ENCODE measurements at places on chromosomes 6 and 20.

GRCh38 chr6:47203266-47203937 lies 106.3 kb downstream of the TNFRSF21 start:
- no peak for DNase-seq

DNA sequence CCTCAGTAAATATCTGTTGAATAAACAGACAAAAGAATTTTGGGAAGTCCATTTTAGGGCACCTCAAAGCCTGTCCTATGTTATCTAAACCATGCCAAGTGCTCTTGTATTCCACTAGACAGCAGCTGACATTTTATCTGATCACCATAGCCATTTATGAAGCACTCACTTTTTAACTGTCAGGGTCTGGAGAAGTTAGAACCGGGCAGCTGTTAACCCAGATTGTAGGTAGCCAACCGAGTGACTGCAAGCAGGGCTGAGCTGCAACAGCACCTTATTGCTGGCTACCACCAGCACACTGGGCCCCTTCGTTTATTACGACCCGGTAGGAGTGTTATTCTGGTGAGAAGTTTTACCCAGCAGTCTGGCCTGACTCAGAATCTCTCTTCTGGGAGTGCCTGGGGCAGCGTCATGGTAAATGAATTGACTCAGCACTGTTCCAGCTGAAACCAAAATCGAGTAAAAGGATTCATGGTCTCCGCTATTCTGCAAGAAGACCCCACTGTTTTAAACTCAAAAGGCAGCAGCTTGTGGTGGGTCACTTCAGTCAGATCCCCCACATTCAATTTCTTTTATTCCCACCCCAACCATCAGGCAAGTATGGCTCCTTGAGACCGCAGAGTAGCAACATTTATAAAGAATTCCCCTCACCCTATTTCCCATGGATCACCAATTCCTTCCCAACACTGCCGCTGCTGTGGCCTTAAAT lies 1.7 kb downstream of the UBE2V1 start:
- no peak for DNase-seq

DNA sequence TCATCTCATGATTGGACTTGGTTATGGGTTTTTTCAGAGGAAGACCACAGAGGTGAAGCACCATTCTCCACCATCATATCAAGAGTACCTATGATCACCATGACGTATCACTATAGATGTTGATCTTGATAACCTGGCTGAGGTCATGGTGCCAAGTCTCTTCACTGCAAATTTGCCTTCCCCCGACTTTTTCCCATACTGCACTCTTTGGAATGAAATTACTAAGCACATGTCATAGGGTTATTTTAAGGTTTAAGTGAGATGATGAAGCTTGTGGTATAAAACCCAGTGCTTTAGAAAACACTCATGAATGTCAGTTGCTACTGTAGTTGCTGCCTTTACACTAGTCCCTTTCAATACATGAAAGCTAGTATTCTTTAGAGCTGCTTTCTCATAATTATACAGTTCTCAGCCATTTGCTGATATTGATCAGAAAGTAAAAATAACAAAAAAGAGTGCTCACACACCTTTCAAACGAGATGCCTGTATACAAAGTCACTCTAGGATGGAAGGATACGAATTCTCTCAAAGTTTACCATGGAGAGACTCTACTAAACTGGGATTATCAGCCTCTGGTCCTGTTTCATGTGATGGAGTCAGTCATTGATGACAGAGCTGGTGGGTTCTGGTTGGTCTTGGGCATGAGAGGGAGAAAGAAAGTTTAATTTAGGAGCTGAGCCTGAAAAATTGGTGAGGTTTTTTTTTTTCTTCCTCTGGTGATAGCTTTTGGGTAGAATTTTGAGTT lies 228.1 kb downstream of the PRL start:
- no peak for DNase-seq

- no peak for DNase-seq
Measured at GRCh38 chr6:53939830-53940229, 145.0 kb downstream of the LRRC1 start.

DNA sequence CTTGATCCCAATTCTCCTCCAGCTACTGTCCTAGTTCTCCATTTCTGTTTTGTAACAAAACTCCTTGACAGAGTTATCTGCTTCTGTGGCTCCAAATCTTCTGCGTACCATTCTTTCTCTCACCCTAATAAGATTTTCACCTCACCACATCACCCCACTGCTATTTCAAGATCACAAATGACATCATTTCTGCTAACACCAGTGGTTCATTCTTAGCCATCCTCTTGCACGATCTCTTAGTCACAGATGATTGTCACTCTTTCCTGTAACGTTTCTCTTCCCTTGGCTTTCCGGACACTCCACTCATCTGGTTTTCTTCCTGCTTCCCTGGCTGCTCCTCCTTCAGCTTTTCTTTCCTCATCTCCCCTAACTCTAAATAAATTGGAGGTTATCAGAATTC lies 56.8 kb upstream of the FABP7 start:
- no peak for DNase-seq

DNA sequence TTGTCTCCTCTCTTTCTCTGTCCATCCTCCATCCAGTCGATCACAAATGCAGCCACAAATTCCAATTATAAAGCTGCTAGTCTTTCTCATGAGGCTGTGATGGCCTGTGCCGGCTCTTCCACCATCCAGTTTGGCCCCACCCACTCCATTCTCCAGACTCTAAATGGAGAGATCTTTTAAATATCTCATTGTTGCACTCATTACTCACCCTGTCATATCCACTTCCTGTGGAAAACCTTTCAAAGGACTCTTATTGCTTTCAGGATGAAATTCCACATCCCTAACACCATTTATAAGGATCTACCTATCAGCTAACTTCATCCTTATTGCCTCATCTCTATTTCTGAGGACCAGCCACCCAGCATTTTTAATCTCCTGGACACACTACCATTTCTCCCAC lies 70.6 kb downstream of the NRN1 start:
- no peak for DNase-seq

GRCh38 chr6:6543181-6543879 lies 45.2 kb upstream of the LY86 start:
- DNase-seq = no peak

DNA sequence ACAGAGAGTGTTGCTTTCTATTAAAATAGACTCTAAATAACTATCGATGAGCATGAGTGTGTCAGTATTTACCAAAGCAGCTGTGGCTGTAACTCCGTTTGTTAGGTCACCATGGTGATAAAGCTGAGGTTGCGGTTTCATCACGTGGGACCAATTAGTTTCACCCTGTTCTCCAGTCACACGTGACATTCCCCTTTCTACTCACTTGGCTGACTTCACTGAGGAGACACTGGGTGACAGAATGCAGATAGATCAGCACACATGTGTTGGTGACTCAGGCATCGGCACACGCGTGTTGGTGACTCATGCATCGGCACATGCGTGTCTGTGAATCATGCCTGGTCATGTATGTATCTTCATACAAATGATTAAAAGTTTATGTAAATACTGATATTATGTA lies 285.4 kb downstream of the THBS2 start:
- no peak for DNase-seq

- no peak for DNase-seq
Measured at GRCh38 chr6:160790028-160790792, 88.2 kb downstream of the PLG start.

DNA sequence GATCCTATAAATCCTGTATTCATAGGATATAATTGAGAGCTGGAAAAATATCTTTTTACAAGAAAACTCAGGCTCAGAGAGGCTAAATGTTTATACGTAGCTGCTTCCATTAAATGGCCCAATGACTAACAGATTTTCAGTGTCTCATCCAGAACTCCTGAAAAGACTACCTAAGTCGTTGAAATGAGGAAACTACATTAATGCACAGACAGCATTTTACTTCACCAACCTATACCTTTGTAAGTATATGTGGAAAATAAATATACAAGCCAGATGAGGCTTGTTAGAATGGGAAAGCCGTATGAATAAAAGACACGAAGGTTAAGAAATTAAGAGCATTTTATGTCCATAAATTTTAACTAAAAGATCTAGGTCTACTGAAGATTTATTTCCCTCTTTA lies 8.4 kb upstream of the SNX14 start:
- no peak for DNase-seq

GRCh38 chr6:6401401-6401800 lies 80.9 kb upstream of the F13A1 start:
- no peak for DNase-seq

DNA sequence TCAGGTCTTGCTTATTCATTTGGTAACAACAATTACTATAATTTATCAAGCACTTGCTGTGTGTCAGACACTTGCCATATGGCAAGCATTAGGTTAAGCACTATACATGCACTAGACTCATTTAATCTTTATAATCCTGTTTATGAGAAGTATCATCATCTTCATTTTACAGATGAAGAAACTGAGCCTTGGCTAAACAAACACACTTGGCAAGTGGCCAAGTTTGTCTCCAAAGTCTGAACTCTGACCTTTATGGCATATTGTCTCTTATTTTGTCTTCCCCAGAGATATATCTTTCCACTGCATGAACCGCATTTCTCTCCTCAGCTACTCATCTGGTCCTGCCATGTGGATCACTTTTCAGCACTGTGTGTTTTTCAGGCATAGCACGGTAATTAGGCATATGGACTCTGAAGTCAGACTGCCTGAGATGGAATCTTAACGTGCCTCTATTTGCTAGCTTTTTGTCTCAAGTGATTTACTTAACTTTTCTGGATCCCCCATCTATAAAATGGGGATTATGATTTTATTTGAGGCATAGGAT lies 4.7 kb downstream of the ADGRF5 start:
- no peak for DNase-seq

- no peak for DNase-seq
Measured at GRCh38 chr20:8454137-8454712, 322.2 kb downstream of the PLCB1 start.

DNA sequence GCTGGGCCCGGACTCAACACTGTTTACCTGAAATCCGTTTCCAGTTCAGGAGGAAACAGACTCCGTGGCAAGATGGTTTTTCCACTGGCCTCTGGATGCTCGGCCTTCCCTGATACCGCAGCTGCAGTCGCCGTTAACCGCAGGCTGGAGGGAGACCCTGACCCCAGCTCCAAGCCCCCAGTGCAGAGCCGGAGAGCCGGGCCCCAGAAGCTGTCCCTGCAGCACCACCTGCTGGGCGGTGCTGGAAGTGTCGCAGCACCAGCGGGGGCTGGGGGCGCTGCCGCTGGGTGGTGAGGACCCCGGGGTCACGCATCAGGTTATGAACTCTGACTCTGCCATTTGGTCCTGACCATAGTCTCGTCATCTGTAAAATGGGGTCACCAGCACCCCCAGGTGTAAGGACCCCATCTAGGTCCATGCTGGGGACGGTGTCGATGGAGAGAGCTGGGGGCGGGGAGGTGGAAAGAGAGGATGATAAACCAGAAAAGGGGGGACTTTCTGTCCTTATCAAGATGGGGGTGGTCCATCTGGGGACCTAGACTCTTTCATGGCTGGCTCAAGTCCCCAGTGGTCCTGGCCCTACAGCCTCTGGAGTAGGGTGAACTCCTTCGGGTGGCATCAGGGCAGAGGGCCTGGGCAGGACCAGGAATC lies 20.8 kb upstream of the CHRNA4 start:
- DNase-seq = no peak

DNA sequence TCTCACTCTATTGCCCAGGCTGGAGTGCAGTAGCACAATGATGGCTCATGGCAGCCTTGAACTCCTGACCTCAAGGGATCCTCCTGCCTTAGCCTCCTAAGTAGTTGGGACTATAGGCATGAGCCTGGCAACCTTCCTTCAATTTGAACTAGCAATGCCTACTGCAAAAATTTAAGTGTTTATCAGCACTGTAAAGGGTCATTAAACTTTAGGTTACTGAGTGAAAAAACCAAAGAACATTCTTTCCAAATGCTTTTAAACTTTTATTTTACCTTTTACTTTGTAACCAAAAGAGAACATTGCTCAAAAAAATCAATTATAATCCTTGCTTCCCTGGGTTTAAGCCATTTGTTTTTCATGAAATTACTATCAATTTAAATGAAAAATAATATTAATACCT lies 101.0 kb upstream of the NHSL1 start:
- no peak for DNase-seq

DNA sequence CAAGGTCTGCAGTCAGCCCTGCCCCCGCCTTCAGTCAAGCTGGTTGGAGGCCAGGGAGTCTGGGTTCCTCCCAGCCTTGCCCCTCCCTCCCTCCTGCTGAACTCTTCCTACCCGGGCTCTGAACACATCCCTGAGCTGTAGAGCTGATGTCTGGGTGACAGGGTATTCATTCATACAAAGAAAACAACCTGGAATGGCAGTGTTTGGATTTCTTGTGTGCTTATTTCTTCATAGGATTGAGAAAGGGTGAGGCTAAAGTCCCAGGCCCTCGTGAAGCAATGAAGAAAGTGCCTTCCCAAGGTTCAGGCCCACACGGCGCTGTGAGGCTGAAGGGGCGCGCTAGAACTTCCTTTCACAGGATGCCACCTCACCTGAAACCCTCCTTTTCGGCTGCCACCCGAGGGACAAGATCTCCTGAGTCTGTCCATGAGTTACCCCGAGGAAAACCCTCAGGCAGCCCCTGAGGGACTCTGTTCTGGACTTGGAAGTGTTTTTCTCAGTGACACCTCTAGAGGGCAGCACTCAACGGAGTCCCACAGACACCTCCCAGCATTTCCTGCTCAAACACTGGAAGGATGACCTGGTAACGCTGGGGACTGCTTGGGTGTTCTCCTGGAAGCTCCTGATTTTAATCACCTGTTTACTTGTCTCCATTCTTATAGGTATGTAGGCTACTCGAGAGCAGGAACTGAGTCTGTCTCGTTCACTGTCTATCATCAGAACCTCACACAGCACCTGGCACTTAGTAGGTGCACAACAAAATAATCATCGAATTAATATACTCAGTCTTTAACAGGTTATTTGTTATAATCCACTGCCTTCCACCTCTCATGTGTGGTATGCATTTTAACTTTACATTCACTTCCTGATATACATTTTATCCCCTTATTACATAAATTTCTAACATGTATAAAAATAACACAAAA lies 11.8 kb upstream of the GSTA1 start:
- DNase-seq = no peak

GRCh38 chr20:50389808-50390684 lies 120.1 kb upstream of the PTPN1 start:
- no peak for DNase-seq

GRCh38 chr6:164151161-164152120 lies 736.9 kb downstream of the QKI start:
- peak; percentile 63 for DNase-seq

DNA sequence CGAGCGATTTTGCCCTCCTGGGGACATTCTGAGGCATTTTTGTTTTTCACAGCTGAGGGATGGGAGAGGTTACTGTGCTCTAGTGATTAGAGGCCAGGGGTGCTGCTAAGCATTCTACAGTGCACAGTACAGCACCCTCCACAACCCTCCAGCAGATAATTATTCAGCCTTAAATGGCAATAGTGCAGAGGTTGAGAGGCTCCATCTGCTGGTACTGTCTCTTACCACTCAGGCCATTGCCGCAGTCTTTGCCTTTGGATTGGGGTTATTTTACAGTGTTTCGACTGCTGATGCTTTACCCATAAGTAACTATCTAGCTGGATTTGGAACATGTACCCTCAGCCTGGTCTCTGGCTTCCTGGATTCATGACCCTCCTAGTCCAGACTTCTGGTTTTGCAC lies 705.3 kb downstream of the KIF16B start:
- no peak for DNase-seq

DNA sequence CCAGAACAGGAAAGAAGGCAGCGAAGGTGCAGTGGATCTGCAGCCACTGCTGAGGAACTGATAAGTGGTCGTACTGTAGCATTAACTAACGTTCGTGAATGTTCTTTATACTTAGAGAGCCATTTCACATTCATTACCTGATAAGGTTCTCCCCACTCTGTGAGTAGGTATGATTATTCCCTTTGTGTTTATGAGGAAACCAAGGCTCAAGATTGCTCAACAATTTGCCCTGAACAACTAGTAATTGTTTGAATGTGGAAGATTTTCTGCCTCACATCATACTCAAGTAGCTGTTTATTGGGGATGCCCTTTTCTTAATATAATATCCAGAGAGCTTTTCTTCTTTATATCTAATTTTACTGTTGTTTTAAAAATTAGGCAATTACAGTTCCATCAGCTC lies 24.9 kb upstream of the ELOVL5 start:
- no peak for DNase-seq

Measured in heart right ventricle (tissue), 16 donors.